ENCODE measurements at places on chromosomes 5 and 9.

DNA sequence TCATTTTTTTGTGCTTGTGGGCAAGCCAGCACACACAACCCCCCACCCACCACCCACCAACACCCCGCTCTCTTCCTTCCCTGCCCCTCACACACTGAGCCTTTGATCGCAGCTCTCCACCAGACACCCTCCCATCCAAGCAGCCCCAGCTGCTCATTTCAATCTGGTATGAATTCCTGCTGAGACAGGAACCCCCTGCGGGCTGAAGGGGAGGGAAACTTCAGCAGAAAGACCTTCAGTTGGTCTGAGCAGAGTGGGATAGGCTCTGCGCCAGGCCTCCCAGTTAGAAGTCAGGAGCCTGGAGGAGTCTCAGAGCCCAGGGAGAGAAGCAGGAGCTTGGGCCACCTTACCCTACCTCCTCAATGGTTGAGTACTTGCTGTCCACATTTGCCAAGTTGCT is 7.2 kb downstream of the PCDHGC5 start:
- DNase-seq: no peak

GRCh38 chr5:15791274-15791673 is 291.3 kb downstream of the FBXL7 start:
- DNase-seq: no peak

GRCh38 chr5:73820326-73820725 is 194.3 kb downstream of the ARHGEF28 start:
- no peak for DNase-seq

DNA sequence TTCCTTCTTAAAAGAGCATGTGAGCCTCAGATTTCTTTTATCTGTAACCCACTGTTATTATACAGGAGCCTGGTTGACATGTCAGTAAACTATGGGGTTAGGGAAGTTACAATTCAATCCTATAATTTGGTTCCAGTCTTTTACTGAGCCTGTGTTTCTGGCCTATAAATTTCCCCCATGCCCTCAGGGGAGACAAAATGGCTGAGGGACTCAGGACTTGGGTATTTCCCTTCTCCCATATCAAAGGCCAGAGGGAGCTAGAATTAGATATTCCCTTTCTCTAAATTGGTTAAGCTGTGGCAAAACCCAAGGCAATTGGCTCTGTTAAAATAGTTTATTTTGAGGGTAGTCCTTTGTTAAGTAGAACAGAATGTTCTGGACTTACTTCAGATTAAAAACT is 823.2 kb downstream of the TLE1 start:
- DNase-seq: no peak

GRCh38 chr9:105264380-105264779 is 19.9 kb downstream of the SLC44A1 start:
- DNase-seq: no peak

GRCh38 chr9:115193777-115194176 is 75.8 kb upstream of the TNC start:
- no peak for DNase-seq

DNA sequence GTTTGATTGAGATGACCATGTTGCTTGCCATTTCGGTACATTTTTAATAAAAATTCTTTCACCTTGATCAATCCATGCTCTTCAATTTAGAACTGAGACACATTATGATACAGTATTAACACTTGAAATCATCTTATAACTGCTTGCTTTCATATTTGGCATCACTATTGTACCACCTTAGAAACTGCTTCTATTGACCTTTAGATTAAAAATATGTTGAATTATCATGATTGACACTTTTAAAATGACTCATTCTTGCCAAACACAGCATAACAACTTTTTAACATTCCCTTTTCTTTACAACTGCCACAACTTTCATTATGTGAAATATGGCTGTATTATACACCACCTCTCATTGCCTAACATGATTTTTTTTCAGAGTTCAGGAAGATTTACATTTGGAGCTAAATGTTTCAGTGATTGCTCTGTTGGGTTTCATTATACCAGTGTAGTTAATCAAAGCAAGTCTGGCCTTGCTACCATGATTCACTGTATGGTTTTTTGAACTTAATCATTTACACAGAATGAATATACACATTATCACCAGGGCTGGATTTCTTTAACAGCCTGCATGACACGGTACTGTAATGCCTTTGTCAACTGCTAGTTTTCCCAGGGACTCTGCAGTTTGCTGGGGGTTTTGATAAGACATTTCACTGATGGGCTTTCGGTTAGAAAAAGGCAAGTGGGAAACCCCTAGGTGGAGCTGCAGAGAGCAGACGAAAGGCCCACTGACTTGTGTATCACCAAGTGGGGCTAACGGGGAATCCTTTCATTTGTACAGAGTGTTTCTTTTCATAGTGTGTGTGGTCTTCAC is 93.6 kb upstream of the TLE4 start:
- no peak for DNase-seq

GRCh38 chr9:107620801-107621200 is 131.2 kb upstream of the KLF4 start:
- no peak for DNase-seq

- DNase-seq: no peak
These were observed 74.7 kb upstream of the COL5A1 start for GRCh38 chr9:134566936-134567335.

- DNase-seq: no peak
These were observed 1.4 kb downstream of the KIF20A start for GRCh38 chr5:138180183-138180782.

GRCh38 chr9:126398403-126399058 is 71.9 kb downstream of the MVB12B start:
- peak; percentile 29 for DNase-seq

- DNase-seq: no peak
These were observed 83.3 kb downstream of the SUSD1 start for GRCh38 chr9:112091810-112092209.

GRCh38 chr5:158727136-158727535 is 372.6 kb downstream of the EBF1 start:
- no peak for DNase-seq

GRCh38 chr5:68950125-68950524 is 143.7 kb upstream of the SLC30A5 start:
- DNase-seq: no peak

DNA sequence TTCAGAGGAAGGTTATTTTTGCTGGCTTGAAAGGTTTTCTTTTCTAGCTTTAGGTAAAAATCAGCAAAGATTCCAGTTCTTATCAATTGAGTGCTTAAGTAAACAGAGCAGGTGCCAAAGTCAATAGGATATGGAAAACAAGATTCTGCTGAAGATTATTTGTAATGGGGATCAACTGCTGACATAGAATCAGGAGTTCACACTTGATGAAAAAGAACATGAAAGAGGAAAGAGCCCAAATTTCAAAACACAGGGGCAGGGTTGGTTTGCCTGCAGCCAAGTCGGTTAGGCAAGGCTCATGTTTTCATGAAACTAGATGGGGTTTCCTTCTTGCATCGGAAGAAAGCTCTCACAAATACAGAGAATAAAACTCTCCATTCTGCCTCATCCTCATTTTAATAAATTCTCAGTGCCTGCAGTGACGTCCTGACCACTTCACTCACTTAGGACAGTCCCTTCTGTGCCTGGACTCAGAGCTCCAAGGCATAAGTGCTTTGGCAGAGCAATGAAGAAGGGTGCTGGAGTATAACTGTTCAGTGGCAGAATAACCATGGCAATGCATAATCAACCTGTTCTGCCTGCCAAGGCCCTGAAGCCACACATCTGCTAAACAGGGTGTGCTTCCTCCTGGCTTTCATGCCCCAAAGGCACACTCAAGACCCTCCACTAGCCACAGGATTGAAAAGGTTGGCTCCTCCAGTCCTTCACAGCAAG is 179.6 kb downstream of the GNAQ start:
- DNase-seq: no peak

DNA sequence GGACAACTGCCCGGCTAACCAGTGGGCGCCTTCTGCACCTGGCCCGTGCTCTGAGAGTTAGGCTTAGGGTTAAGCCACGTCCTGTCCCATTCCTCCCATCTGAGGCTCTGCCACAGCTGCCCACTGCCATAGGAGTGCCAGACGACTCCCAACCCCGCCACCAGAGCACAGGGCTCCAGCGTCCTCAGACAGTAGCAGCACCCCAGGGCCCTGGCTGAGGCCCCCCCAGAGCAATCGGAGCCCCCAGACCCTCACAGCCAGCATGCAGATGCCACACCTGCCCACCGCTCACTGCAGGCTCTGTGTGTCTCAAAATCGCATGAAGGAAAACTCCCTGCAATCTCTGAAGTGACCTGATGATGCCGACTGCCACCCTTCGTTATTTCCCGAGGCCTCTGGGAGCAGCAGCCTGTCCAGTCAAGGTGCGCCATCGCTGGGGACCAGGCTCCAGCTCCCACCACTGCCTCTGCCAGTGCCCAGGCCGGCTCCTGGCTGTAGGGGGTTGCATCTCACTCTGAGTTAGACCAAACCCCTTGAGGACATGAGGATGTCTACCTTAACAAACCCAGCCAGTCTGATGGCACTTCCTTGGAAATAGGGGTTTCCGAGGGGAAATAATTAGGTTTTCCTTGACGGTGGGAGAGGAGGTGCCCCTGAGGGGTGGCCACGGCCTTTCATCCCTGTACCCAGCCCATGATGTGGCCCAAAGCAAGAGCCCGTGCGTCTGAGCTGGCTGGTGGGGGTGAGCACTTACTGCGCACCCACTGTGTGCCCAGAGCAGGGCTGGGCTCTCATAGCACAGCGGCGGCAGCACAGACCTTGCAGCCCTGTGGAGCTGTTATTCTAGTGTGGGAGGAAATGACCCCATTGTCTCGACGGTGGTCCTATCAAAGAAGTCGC is 58.0 kb upstream of the RNF130 start:
- DNase-seq: no peak

- DNase-seq: no peak
These were observed 10.8 kb downstream of the KCNV2 start for GRCh38 chr9:2727966-2728613.

- DNase-seq: no peak
These were observed 71.4 kb downstream of the DAPK1 start for GRCh38 chr9:87569008-87569509.

- no peak for DNase-seq
These were observed 123.7 kb downstream of the C9orf50 start for GRCh38 chr9:129497005-129497812.

GRCh38 chr9:22265038-22265437 is 181.6 kb upstream of the DMRTA1 start:
- no peak for DNase-seq

DNA sequence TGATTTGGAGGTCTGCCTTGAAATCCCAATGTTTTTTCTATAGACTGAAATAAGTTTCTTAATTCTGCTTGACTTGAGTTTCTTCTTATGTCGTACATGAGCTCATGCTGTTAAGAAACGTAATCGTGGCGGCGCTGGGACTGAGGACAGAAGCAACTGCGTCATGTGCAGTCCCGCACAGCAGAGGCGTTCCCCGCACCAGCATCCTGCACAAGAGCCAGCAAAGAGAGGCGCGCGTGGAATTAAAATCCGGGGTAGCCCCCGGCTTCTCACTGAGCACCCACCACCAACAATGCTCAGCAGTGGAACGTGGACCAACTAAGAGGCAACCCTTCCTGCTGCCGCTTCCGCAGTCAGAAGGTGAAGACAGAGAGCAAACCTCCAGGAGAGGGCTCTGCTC is 496.2 kb upstream of the ADAMTS16 start:
- no peak for DNase-seq

DNA sequence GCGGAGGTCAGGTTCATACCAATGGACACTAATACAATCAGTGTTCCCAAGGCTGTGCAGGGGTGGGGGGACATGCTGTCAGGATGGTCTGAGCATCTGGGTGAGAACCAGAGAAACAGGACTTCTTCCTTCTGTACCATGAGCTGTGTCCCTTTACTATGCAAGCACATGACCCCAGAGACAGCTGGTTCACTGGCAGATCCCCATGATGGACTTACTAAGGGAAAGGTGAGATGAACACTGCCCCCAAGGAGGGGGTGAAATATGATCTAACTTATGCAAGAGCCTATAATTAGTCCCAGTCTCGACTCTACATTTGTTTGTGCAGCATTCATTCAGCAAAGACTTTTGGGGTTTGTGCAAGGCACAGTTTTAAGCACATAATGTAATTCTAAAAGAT is 91.4 kb downstream of the LIFR start:
- no peak for DNase-seq

DNA sequence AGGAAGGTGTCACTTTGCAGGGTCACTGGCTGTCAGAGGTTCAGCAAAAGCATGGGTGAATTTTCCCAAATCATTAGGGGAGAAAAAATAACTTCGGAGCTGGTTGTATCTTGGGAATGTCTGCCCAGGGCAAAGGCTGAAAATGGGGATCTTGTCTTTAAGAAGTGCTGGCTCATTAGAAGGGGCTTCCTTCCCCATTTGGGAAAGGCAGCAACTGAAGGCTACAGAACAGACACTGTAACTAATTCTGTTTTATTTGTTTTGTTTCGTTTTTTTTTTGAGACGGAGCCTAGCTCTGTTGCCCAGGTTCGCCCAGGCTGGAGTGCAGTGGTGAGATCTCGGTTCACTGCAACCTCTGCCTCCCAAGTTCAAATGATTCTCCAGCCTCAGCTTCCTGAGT is 70.3 kb upstream of the PCA3 start:
- no peak for DNase-seq

- no peak for DNase-seq
These were observed 598.1 kb downstream of the DNAH5 start for GRCh38 chr5:13346401-13346800.

GRCh38 chr5:163379298-163380155 is 57.9 kb upstream of the CCNG1 start:
- no peak for DNase-seq

DNA sequence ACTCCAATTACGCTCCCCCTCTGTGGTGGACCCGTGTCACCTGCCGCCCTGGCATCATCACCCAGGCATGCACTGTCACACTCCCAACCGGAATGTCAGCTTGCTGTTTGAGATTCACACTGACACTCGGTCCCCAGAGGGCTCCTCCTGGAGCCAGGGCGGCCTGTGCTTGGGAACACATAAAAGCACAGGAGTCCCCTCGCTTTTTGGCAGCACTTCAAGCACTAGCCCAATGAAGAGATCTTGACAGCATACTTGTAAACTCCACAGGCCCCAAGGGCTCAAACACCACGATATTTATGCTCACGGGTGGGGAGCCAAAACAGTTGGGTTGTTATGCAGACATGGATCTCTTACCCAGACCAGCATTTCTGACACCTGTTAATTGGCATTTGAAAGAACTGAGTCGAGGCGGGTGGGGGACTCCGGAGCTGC is 90.8 kb upstream of the EGFLAM start:
- no peak for DNase-seq

DNA sequence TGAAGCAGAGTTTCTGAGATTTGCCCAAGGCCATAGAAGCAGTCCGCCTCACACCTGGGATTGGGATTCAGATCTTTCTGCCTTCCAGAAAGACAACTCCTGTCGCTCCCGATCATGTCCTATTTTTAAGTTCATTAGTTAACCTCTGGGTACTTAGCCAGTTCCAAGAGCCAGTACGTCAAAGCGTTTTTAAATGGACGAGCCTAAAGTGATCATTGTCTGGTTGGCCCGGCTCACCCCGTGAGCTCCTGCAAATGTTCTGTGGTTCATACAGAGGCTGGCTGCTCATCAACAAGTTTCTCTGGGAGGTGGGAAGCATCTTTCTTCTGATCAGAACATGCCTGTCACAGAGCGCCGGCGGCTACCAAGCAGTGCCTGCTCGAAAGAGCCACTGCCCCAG is 554.5 kb upstream of the WWC1 start:
- DNase-seq: no peak
